Pons (tissue), 1 donor: ENCODE measurements at places on chromosomes 4 and X.

GRCh38 chr4:75037252-75037651, 104.3 kb downstream of the PARM1 start:
- DNase-seq: no peak

DNA sequence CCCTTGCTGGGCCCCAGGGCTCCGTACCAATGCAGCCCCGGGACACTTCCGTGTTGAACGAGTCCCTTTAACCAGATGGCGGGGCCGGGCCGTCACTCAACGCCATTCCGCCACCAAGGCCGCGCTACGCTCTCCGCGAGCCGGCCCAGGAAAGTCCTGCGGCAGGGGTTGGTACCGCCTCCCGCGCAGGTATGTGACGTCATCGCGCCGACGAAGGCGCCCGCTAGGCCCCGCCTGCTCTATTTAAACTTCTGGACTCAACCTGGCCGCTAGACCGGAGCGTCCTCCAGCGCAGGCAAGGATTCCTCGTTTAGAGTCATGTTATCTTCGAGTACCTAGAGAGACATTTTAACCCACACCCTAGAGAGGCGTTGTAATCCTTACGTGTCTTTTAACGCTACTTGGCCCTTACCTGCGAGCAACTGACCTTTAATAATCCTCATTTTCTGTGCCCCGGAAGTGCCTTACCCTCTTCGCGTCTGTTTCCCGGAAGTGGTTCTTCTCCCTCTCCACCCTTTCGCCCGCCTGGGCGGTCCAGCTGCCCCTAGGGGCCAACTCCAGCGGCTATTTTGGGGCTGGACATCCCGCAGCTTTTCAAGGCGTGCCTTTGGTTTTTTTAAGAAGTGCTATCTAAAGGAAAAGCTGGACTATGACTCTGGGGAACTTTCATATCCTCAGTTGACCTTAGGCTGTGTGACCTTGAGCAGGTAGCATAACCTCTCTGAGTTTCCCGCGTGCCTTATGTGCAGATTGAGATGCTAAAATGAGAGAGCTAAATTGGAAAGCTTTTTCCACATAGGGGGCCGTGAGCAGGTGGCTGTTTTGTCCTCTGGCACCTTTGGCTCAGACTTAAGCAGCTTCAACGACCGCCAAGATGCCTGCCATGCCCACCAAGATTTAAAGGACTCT, at the start of gene PNPLA4:
Gene PNPLA4, minus strand, starts transcription at position 155 of the 909 bp plus-strand sequence. CDS start 1,294 bp downstream, outside the sequence.
- DNase-seq: peak; percentile 40

- DNase-seq: no peak
These were observed 98.9 kb downstream of the FRMPD4 start for GRCh38 chrX:12237131-12237530.

GRCh38 chrX:42106556-42106955, 183.2 kb upstream of the CASK start:
- no peak for DNase-seq

GRCh38 chr4:137647375-137647774, 115.1 kb upstream of the PCDH18 start:
- DNase-seq: no peak

GRCh38 chrX:155065035-155065734, 5.8 kb downstream of the CMC4 start:
- no peak for DNase-seq

DNA sequence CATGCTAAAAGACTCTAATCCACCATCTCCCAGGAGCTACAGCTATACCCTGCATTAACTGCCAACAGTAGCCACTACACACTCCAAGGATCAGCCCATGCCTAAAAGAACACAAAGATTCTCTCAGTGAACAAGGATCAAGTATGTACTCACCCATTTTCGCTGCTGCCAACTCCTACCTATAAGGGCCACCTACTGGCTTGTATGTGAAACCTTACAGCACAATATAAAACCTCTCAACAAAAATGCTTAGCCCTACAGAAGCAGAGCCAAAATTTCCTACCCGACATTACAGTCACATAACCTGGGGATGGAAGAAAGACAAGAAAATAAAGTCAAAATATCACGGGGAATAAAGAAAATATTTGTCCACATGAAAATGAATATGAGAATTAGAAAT, 562.8 kb upstream of the POU3F4 start:
- no peak for DNase-seq

- DNase-seq: no peak
These were observed 56.3 kb upstream of the SHOX start for GRCh38 chrX:574251-574650.

DNA sequence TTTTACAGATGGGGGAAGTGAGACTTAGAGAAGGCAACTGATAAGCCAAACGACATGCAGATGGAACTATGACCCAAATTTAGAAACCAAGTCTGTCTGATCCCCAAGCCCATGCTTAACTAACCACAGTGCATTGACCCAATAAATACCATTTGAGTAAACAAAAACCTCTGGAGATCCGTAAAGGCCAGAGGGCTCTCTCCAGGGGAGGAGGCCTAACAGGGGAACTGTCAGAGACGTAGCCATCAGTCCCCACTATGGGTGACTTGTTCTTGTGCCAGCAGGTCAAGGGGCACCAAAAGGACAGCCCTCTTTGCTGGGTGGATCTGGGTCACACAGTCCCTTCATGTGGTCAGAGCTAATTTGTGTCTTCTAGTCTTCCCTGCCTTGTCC, 420.2 kb downstream of the BCOR start:
- DNase-seq: no peak

DNA sequence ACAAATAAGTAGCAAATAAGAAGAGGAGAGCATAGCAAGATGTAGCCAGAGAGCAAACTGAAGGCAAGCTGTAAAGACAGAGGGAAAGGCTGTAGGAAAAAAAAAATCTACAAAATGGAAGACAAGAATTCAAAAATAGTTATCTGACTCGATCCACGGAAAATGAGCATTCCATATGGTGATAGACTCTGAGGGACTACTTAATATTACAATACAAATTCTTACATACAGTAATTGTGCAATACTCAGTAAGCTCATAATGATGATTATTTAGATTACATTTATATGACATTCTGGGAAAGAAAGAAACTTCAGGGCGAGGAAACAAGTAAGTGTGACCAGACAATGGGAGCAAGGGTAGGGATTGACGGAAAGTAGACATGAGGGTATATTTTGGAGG, 102.6 kb downstream of the UNC5C start:
- DNase-seq: no peak

DNA sequence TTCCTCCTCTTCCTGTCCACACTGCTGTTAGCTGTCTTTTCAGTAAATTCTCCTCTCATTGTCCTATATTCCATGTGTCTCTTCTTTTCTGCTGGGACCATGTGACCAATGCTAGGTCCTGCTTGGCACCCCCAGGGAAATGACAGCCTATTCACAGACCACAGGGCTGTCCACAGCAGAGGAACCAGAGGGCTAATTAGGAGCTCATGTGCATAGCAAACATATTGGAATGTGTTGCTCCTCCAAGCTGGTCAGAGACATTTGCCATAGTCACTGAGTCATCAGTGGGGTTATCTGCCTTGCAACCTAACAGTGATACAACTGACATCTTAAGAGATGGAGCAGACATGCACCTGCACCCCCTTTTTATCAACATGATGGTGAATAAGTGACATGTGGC, 67.9 kb upstream of the PUDP start:
- no peak for DNase-seq

GRCh38 chrX:74902806-74903205, 22.4 kb downstream of the NEXMIF start:
- no peak for DNase-seq

- DNase-seq: no peak
These were observed 71.5 kb downstream of the SORBS2 start for GRCh38 chr4:185740471-185740873.

DNA sequence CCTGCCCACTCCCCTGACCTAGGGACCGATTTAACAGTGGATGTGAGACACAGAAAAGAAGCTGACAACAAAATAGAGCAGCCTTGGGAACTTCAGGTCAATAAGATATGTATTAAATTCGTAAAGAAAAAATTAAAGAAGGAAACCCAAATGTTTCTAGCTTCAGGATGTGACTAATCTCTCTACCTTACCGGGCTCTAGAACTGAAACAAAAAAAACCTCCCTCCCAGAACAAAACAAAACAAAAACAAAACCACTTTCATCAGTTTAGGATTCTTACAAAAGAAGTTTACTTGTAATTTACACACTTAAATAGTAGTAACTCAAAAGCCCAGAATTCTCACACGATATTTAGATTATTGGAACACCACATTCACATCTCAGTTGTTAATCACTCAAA, 185.8 kb upstream of the RPS6KA3 start:
- DNase-seq: no peak

DNA sequence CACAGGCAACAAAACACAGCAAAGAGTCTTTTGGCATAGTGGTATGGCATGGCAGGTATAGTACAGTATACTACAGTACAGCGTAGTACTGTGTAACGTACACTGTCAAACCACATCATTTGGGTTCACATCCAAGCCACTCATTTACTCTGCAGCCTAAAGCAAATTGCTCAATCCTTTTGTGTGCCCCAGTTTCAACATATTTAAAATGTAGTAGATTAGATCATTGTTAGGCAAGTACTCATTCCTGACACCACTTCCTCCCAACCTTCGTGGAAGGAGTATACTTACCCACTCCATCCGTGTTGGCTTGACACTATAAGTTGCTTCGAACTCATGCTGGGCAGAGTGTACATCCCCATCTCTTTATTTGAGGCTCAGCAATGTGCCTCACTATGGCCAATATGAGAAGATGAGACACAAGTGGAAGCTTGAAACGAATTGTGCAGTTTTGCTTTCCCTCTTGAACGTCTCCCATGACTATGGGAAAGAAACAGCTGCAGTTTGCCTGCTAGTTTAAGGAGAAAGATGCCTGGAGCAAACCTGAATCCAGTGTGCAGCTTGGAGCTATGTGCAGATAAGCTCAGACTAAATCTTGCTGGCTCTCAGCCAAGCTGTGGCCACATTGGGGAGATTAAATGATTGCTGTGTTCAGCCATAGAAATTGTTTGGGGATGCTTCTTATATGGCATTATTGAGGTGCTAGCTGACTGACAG, 85.7 kb upstream of the TBL1X start:
- no peak for DNase-seq

DNA sequence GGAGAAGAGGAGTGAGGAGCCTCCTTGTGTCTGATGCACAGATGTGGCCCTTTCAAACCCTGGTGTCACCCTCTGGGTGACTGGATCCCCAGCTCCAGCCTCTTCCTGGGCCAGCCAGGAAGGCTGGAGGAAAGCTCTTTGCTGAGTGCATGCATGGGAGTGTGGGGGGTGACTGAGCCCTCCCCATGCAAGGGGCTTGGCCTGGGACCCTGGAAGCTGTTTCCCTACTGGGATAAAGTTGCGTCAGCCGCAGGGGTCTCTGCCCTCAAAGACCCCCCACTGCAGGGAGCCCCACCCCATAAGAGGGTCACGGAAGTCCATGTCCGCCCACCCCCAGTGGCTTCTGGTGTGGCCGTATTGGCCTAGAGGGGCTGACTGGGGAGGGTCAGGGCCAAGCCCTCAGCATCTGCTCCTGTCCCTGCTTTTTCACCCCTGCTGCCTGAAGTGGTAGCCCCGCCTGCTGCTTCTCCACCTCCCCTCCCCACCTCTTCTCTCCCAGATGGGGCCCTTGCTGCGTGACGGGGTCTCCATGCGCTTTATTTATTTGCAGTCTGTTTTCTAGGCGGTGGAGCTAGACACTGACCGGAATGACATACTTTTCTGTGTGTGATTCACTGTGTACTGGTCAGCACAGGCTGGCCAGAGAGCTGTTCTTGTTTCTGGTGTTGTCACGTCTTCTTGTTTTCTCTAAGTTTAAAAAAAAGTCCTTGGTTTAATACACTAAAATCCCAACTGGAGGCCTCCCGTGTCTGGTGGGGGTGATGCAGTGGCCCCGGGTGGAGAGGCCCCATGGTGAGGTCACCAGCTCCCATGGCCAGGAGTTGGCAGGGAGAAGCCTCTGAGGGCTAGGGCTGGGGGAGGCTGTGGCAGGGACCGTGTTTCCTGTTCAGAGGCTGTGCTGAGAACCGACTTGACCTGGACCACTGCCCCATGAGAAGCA, 3.6 kb downstream of the SMIM10L2A start:
- no peak for DNase-seq

GRCh38 chr4:126888968-126889367, 743.8 kb upstream of the INTU start:
- no peak for DNase-seq
